ENCODE measurements at places on chromosomes 12 and 14.

DNA sequence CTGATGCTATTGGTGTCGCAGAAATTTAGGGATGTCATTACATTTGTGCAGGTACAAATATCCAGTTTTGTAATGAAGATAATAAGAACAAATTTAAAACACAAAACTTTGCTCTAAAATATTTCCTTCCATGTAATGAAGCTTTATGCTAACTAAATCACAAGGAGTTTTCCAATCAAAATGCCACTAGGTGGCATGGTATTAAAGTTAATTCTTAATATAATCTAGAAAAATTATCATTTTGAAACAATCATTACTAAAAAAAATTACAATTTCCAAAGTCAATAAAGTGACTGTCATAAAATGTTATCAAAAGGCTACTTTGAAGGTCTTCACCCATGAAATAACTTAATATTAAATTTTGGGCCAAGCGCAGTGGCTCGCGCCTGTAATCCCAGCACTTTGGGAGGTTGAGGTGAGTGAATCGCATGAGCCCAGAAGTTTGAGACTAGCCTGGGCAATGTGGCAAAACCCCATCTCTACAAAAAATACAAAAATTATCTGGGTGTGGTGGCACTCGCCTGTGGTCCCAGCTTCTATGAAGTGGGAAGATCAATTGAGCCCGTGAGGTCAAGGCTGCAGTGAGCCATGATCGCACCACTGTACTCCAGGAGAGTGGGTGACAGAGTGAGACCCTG, 77.4 kb downstream of the KIF21A start:
- no peak for DNase-seq

- DNase-seq, result no peak
Observed at GRCh38 chr14:68994056-68994455, 15.0 kb upstream of the ACTN1 start.

GRCh38 chr12:41008472-41008871, 179.6 kb upstream of the PDZRN4 start:
- DNase-seq, result no peak

DNA sequence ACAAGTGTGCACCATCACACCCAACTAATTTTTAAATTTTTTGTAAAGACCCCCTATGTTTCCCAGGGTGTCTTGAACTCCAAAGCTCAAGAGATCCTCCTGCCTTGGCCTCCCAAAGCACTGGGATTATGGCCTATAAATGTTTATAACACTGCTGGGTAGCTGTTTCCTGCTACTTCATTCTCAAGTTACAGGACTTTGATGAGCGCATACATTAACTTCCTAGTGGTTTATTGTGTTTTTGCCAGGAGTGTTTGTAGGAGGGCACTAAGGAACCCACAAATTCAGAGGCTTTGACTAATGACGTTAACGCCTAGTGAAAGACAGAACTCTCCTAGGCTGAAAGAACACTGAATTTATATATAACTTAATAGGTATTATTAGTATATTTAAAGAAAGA, 15.2 kb upstream of the NAA30 start:
- no peak for DNase-seq

DNA sequence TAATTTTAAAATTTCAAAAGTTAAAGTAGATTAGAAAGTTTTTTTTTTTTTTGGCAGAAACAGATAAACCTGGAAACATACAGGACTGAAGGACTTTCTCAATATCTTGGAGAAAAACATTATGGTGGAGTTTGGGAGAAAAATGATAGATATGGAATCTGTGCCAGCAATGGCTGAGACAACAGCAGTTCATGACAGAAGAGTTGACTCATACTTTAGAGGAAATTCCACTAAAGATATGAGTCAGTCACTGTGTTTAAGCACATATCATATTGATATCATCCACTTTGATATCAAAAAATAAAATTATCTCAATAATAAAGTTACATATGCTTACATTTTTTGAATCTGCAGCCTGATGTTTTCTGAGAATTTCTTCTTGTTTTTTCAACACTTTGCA, 193.9 kb upstream of the OR4E1 start:
- no peak for DNase-seq

DNA sequence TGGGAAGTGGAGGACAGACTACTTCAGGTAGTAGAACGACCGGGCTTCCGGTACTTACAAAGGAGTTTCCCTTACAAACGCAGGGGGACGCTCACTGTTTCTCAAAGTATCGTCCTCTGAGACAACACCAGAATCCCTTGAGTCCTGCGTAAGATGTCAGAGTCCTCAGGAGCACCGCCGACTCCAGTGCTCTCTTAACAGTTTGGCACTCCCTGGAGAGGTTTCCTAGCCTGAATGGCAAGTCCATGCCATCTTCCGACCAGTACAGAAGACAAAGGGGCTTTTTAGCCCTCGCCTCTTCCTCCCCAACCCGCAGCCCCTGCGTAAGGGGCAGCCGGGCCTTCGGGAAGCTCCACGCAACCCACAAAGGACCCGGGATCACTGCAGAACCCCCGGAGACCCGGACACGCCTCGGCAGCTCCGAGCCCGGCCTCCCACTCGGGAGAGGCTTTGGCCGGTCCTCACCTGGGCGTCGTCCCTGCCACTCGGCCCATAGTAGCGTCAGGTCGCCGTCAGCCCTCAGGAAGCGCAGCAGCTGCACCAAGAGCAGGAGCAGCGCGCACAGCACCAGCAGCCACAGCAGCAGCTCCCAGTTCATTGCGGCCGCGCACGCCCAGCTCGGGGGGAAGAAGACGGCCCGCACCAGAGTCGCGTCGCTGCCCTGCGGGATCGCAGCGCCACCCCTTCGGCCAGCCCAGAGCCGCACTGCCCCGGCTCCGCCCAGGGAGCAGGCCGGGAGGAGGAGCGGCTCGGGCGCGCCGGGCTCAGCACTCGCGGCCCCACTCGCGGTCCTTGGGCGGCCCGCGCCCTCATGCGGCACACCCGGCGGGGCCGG, at the start of gene DHRS7:
Gene DHRS7, minus strand, starts transcription at position 687 of the 835 bp plus-strand sequence. Its CDS starts 89 bp downstream, at position 598.
- peak; percentile 94 for DNase-seq

DNA sequence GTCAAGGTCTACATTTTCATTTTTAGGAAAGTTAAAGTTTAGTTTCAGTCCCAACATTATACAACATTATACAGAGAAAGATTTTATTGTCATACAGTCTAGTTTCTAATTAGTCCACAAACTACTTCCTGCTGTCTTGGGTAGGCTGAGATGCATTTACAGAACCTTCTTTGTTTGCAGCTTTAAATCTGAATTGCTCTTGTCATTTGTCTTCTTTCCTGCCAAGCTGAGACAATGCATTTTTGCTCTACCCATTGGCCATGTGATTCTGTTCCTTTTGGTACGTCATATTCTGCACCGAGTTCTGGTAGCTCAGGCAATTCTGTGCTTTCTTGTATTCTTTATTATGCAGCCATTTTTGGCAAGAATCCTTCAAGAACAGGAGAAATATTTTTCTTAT, 228.5 kb downstream of the ATP23 start:
- DNase-seq, result no peak

DNA sequence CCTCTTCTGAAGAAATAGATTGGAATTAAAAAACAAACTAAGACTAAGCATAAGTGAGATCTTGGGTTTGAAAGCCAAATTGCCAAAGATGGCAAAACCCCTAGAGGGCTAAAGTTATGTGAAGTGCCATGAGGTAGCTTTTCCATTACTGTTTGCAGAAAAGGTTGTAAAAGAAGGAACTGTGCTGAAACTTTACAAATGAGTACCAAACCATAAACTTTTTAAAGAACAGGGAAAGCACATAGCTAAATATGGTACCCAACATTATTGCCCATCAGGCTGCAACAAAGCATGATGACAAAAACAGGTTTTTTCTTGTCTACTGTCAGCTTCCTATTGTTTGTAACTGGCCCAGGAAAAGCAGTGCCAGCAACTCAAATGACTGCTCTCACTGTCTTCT, 224.2 kb downstream of the RAD51B start:
- DNase-seq, result no peak

DNA sequence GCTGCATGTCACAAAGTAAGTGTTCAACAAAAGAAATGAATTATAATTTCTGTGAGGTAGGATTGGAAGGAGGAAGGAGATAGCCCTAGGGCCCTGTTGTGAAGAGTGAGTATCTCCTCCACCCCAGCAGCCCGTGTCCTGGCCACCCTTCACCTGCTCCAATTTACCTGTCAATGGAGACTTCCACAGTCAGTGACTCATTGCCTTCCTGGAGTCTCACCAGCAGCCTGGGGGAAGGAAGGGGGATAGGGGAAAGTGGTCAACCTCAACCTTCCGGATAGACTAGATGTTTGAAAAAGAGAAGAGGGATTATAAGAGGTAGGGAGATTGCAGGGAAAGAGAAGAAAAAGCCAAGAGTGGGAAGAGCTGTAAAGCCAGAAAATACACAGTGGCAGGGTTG, 9.2 kb downstream of the STAT2 start:
- DNase-seq, result no peak

GRCh38 chr14:65164068-65164824, 61.9 kb upstream of the MAX start:
- DNase-seq, result peak; percentile 90

DNA sequence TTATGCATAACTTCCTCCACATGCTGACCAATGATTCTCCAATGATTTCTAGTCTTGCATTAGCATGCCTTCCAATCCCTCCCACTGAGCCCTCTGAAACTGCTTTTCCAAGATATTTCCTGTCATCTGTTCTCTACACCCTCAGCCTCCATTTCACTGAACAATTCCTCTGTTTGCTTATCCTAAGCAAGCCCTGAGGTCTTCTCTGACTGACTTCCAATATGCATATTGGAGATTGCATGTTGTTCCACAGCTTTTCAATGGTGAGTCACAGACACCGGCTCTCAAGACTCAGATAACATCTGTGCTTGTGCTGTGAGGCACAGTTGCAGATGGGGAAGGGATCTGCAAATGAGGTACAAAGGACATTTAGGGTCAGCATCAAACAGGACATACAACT, 141.0 kb downstream of the SLC16A7 start:
- DNase-seq, result peak; percentile 54

DNA sequence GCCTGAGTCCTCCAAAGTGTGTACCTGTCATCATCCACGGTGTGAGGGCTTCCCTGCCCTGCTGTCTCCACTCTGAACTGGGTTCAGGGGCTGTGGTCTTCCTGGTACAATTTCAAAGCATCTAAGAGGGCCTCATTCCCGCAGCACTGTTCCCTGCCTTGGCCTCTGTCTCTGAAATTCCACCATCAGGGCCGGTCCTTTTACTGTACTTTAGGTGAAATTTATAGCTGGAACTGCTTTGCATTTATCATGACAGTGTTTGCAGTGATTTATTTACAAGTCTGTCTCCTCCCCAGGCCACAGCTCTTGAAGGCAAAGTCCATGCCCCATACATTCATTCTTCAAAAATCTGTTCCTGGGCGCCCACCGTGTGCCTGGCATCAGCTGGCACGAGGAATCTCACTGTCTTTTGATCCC, 36.9 kb upstream of the NCOR2 start:
- no peak for DNase-seq

All from HTR-8/SVneo (cell line).